H1 (cell line): ENCODE measurements at places on chromosomes 16 and 17. TPM values are rescaled to one million over a fixed set of nuclear protein-coding genes. Genes with fewer than 3 reads are reported as not detected.

GRCh38 chr17:58254803-58255202, 16.4 kb downstream of the LPO start:
- H3K4me3 ChIP-seq = peak overlapping the region; percentile 43; the same call in 1 of the 2 replicates
- no peaks in the 10 kb centered on the region for H3K36me3 ChIP-seq
- no peaks in the 10 kb centered on the region for H3K4me1 ChIP-seq

The KRTAP9-8 gene
- not detected in 2 replicates for total RNA-seq

DNA sequence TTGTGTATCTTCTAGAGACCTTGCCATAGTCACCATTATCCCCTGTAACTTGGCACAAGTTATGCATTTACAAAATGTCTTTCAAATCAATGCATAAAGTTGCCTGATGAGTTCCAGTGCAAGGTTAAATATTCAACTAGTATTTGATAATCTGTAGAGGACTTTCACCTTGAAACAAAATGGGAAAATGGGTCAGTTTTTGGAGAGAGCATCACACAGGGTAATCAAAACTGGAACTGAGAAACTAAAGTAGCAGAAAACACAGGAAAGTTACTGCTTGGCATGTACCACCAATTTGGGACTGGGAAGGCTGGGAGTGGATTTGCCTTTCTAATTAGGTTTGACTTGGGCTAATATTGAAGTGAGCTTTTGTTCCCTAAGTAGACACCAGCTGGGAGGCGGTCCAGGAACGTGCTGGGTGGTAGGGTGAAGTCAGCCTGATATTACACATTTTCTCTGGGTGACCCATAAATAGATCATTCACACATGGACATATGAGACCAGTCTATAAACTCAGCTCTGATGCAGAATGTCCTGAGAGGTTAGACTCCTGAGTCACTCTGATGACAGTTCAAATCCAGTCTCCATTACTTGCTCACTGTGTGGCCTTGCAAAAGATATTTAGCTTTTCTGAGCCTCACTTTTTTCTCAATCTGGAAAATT, 152.3 kb downstream of the PCTP start:
- no peak for DNase-seq
- H3K4me3 ChIP-seq = no peak overlapping the region
- H3K27me3 ChIP-seq = no peaks in the 10 kb centered on the region
- H3K36me3 ChIP-seq = no peaks in the 10 kb centered on the region
- H3K4me1 ChIP-seq = no peaks in the 10 kb centered on the region

- H3K36me3 ChIP-seq = no peaks in the 10 kb centered on the region
- DNase-seq = no peak
- H3K27me3 ChIP-seq = no peaks in the 10 kb centered on the region
- H3K4me1 ChIP-seq = no peaks in the 10 kb centered on the region
- H3K27ac ChIP-seq = no peak overlapping the region
These were observed 199.5 kb downstream of the WWOX start for GRCh38 chr16:78298986-78299385.

GRCh38 chr16:54912720-54913119, 17.9 kb upstream of the IRX5 start:
- no peak overlapping the region for H3K4me3 ChIP-seq
- DNase-seq = no peak
- H3K4me1 ChIP-seq = no peaks in the 10 kb centered on the region
- H3K36me3 ChIP-seq = no peaks in the 10 kb centered on the region; the same call in 1 of the 2 replicates
- H3K27me3 ChIP-seq = no peaks in the 10 kb centered on the region
